Stimulated activated CD4-positive, alpha-beta T cell treated with anti-CD3 and anti-CD28 coated beads, TNF-alpha, amount 100 ng/mL, for 1 hour (primary cell): ENCODE measurements at places on chromosomes 16 and 17.
A peak's percentile ranks its signal among the peaks of the same experiment; 100 is the strongest.

- DNase-seq = no peak
These were observed 48.3 kb downstream of the CUEDC1 start for GRCh38 chr17:57906910-57907309.

GRCh38 chr17:65552214-65552613 lies 9.2 kb downstream of the AXIN2 start:
- DNase-seq = no peak

- DNase-seq = peak; percentile 16
These were observed 24.8 kb downstream of the MAP1LC3B start for GRCh38 chr16:87416826-87417527.

DNA sequence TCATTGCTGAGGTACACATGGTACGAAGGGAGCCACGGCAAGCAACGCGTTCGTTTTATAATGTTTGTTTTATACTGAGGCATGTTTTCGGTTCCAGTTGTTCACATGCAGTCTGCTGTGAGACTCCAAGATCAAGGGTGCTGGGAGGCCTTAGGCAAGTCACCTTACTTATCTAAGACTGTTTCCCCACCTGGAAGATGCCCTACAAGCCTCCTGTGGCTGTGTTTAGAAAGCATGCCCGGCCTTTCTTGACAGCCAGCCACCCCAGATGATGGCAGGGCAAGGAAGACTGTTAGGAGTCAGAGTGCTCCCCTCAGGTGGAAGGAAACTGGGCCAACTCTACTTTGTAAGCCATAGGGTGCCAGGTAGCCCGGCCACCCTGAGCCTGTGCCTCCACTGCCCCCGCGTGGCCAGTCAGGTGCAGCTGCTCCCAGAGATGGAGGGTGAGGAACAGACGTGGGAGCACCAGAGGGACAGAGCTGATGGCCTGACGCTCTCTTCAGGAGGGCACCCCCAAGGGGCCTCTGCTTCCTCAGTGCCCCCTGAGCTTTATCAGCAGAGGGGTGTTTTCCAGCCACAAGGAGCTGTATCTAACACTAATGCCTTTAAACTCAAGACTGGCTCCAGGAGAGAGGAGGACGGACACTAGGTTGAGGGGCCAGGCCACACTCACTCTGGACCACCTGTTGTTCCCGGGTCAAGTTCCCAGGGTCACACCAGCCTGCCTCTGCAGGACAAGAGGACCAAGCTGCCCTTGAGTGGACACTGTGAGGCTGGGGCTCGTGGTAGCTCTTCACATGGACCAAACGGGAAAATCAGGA lies 5.4 kb downstream of the NAT9 start:
- DNase-seq = peak; percentile 59

GRCh38 chr17:78595135-78595810 lies 18.1 kb upstream of the DNAH17 start:
- no peak for DNase-seq
